IMR-90 (cell line): ENCODE measurements at places on chromosomes 4 and X. TPM values are rescaled to one million over a fixed set of nuclear protein-coding genes. Genes with fewer than 3 reads are reported as not detected.
A peak's percentile ranks its signal among the peaks of the same experiment; 100 is the strongest.

The NDST4 gene
- total RNA-seq, result not detected in 2 replicates

- peak; percentile 18 for DNase-seq
Measured at GRCh38 chr4:112765317-112765974, 128.5 kb downstream of the LARP7 start.

DNA sequence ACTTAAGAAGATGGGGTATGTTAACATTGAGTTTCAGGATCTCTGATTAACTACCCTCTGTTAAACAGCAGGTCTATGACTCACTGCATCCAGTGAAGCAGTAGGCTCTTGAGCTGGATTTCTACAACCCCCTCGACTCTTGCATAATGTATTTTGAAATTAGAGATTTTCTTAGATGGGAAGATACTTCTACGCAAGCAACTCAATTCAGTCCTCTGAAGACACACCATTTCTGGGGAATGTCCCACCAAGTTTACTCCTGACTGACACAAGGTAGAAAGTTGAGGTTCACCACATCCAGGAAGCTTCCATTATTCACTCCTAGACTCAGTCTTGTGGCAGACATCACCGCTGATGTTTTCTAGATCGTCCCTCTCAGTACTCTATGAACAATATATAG is 12.9 kb downstream of the PALLD start:
- DNase-seq, result peak; percentile 92

The TEX13B gene
- not detected in 2 replicates for total RNA-seq

DNA sequence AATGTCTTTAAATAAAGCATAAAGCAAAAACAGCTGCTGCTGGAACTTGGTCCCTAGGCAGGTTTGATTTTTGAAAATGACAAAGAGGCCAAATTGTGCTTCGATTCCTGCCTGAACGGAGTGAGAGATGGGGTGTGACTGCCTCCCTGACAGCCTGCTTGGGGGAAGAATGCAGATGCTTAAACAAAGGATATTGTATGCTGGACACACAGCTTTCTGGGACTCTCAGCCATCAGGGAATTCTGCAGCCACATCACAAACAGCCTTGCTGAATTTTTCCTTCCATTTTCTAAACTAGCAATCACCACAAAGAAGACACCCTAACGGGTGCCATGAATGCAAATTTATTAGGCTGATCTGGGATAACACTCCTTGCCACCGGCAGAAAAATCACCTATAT is 83.9 kb upstream of the CPEB2 start:
- DNase-seq, result no peak

DNA sequence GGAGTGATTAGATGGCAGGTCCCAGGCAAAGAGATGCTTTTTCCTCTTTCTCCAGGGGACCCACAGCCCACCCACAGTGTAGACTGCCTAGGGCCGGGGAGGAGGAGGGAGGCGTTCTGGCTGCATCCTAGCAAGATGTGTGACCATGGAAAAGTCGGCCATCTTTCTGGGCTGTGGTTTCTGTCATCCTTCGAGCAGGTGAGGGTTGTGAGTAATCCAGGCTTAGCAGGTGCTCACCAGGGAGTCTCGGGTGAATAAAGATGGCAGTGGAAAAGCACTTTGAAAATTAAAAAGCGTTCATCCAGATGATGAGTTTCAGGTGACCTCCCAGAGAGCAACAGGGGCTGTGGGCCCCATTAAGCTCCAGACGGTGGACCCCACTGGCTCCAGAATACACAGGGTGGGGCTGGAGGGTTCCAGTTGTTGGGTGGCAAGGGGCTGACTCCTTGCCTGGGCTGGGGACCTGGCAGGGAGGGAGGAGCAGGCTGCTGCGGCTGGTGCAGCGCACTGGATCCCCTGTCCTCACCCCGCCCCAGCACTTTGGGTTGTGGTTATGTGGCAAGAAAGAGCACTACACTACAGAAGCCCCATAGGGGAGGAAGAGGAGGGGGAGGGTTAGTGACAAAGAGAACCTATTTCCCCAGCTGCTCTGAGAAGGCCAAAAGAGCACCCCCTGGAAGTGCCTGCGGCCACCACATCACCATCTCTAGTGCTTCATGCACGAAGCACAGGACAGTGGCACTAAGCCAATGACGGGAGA is 23.7 kb downstream of the ELF4 start:
- no peak for DNase-seq

The OPN1MW2 gene
- not detected in 2 replicates for total RNA-seq

- peak; percentile 33 for DNase-seq
Measured at GRCh38 chr4:38563707-38564495, 100.1 kb upstream of the KLF3 start.

The STK26 gene
- total RNA-seq, result 0.18 and 0.28 TPM in 2 replicates

DNA sequence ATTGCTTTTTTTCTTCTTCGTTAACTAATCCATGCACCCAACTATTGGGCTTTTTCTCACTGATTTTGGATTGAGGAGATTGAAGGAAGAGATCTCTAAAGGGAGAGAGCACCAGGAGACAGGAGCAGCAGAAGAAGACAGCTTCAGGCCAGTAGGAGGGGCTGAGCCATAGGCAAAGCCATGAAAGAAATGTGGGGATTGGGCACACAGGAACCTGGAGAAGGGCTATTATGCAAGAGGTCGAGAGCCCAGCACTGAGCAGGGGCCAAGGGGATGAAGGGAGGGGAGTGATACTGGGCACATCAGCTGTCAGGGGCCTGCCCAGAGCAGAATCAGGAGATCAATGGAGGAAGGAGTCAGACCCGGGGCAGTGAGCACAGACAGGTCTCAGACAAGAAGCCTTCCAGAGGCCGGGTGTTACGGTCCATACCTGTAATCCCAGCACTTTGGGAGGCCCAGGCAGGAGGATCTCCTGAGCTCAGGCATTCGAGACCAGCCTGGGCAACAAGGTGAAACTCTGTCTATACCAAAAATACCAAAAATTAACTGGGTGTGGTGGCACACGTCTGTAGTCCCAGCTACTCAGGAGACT is 140.9 kb downstream of the BCOR start:
- no peak for DNase-seq

- DNase-seq, result peak; percentile 46
Measured at GRCh38 chr4:179095585-179096221, 1653.5 kb upstream of the AGA start.

The HOPX gene
- total RNA-seq, result 1.3 and 1.7 TPM in 2 replicates

DNA sequence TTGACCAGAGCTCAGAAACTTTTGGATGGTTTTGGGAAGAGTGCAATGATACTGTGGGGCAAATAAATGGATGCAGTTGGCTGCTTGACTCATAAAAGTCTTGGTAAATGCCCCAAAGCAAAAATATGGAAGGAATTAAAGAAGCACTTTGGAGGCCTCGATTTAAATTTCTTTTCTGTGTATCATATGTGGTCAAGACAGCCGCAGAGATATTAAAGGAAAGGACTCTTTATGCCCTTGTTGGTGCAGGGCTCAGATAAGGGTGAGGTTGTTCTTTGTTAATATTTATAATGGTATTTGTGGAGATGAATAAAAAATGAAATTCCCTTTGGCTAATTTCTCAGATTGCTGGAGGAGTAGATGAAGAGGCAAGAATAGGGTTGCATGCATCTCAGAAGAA is 90.2 kb downstream of the NHS start:
- DNase-seq, result no peak

GRCh38 chrX:1062351-1062750 is 150.1 kb downstream of the CRLF2 start:
- no peak for DNase-seq

DNA sequence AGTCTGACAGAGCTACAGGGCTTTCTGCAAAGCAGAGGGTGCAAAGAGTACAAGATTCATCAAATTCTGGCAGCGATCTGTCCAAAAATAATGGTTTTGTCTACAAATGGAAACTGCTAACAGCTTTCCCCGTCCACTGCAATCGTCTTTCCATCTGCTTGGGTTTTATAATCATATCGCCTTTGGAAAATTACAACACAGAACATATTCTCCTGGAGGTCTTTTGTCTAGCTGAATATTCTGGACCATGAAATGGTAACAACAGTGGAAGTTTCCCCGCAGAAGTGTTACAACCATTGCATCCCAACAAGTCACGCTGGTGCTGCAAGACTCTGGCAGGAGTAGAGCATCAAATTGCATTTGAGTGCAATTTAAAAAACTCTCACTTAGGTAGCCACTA is 101.2 kb upstream of the BOD1L1 start:
- no peak for DNase-seq

The SLC26A1 gene
- not detected in 2 replicates for total RNA-seq

DNA sequence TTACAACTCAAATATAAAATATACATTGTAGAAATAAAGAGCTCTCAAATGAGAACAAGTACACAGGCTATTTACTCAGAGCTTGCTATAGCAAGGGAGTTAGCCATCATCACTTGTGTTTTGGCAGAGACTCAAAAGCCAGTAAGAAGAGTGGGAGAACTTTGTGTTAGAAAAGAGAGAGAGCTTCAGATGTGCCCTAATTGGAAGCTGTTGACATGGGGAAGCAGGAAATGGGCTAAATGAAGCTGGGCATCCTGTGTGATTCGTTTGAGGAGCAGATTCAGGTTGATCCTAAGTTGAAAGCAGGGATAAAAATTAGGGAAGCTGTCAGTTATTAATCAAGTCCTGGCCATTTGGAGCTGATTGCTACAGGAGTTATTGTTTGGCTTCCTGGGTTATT is 207.4 kb upstream of the MAOA start:
- DNase-seq, result no peak

The SORCS2 gene
- total RNA-seq, result 0.28 and 0.36 TPM in 2 replicates

The PABPC1L2B gene
- not detected in 2 replicates for total RNA-seq

The MAOA gene
- total RNA-seq, result 0.36 and 0.56 TPM in 2 replicates

GRCh38 chr4:75895744-75896314 is 6.4 kb downstream of the PPEF2 start:
- DNase-seq, result peak; percentile 18

- DNase-seq, result no peak
Measured at GRCh38 chr4:158074851-158075250, 98.0 kb downstream of the GASK1B start.

GRCh38 chr4:97139791-97140190 is 1003.5 kb downstream of the STPG2 start:
- no peak for DNase-seq

The SLC7A11 gene
- total RNA-seq, result 24.7 and 35.6 TPM in 2 replicates

DNA sequence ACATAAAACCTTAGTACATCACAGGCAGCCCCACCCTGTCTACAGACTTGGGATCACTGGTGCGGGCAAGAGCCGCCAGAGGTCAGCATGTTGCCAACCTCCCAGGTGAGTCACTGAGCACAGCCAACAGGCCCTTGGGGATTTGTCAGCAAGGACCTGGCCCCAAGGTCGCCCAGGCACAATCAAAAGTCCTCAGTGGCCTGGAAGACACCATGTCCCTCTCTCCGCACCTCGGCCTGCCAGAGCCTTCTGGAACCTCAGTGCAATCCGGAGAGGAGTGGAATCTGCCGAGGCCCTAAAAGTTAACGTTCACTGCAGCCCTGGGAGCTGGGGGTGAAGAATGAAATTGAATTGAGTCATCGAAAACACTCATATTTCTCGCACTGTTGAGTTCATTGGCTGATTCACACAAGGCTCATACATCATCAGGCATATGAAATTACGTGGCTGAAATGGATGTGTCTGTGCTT is 74.3 kb downstream of the WFS1 start:
- peak; percentile 80 for DNase-seq

The ANAPC4 gene
- 18.3 and 23.3 TPM in 2 replicates for total RNA-seq
